ENCODE measurements at places on chromosomes 12 and 14.

DNA sequence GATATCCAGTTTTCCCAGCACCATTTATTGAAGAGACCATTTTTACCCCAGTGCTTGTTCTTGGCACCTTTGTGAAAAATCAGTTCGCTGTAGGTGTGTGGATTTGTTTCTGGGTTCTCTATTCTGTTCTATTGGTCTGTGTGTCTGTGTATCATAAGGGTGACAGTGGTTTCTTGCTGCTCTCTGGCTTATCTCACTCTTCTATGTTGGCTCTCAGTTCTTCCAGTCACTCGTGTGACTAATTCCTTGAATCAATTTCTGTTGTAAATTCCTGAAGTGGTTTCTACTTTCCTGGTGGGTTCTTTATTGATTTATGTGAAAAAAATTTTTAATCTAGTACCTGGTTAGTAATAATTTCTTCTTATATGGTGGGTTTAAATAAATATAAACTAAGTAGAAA, 58.3 kb downstream of the OTOGL start:
- DNase-seq = no peak

- DNase-seq = no peak
Measured at GRCh38 chr12:64180951-64181350, 41.1 kb downstream of the KICS2 start.

DNA sequence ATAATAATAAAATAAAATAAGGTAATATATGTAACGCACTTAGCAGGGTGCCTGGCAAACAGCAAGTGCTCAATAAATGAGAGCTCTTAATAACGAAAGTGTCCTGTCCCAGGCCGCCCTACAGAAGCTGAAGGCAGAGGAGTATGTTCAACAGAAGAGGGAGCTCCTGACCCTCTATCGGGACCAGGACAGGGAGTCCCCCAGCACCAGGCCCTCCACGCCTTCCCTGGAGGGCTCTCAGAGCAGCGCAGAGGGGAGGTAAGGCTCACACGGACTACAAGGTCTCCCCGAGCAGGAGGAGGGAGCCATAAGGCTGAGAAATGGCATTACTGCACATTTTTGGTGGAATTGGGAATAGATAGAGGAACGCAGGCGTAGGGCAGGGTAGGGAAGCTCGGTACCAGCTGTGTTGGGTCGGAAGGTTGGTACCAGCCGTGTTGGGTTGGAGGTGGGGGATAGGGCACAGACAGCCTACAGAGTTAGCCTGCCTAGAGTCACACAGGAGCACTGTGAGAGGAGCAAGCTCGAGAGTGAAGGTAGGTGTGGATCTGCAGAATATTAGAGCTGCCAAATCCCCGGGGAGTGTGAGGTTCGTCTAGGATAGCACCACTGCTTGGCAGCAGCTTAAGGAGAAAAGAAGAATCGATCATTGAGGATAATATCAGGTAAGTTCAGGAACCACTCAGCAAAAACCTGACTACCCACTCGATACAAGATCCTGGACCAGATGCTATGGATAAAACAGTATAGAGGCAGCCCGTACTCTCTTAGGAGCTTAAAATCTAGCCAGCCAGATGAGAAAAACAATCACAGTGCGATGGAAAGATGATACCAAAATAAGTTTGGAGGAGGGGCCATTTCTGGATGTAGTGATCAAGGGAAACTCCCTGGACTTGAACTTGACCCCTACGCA, 15.3 kb downstream of the TNFRSF1A start:
- no peak for DNase-seq

GRCh38 chr14:33556382-33557121, 394.3 kb downstream of the EGLN3 start:
- no peak for DNase-seq

- no peak for DNase-seq
Measured at GRCh38 chr12:45768194-45768593, 38.7 kb downstream of the ARID2 start.

DNA sequence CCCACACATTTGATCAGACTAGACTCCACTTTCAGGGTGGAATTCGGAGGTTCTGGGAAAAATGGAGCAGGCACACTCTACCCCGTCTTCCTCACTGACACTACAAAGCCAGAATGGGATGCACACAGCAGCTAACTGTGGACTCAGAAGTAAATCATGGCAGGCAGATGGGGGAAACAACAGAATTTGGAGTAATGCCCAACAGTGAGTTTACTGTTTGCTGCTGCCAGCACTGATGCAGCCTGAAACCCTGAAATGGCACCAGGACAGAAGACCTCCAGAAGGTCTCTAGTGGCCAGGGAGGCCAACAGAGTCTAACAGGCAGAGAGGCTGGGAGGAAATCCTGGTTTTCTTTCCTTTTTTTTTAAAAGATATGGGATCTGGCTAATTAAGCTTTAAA, 24.6 kb downstream of the KCTD10 start:
- no peak for DNase-seq

DNA sequence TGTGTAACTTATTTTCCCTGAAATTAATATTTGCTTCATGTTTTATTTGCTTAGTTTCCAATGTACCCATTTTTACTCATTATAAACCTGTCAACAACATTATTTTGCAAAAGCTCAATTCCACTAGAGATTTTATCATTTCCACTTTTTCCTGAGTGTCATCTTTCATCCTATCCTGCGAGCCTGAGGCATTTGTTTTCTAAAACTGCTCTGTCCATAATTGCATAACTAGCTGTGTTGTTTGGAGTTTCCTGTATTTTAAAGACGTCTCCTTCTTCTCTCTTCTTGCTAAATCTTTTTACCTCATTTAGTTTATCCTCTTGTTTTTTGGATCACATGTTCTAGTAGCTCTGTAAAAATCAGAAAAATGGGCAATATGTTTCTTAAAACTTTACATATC, 332.7 kb upstream of the NOVA1 start:
- DNase-seq = no peak

DNA sequence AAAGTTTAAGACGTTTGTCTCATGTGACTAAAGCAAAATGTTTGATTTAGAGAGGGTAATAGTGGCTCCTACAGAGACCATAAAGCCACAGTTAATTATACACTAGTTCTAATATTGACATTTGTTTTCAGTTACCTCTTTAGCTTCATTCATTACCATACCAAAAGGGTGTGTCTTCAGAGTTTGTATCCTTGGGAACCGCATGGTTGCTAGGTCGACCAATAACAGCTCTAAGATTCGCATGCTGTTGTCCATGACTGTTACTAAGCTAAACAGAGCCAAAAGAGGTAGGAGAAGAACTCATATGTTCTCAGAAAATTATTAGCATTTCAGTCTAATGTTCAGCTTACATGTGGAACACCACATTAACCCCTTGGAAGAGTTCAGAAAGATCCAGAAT, 36.2 kb upstream of the ETNK1 start:
- no peak for DNase-seq

DNA sequence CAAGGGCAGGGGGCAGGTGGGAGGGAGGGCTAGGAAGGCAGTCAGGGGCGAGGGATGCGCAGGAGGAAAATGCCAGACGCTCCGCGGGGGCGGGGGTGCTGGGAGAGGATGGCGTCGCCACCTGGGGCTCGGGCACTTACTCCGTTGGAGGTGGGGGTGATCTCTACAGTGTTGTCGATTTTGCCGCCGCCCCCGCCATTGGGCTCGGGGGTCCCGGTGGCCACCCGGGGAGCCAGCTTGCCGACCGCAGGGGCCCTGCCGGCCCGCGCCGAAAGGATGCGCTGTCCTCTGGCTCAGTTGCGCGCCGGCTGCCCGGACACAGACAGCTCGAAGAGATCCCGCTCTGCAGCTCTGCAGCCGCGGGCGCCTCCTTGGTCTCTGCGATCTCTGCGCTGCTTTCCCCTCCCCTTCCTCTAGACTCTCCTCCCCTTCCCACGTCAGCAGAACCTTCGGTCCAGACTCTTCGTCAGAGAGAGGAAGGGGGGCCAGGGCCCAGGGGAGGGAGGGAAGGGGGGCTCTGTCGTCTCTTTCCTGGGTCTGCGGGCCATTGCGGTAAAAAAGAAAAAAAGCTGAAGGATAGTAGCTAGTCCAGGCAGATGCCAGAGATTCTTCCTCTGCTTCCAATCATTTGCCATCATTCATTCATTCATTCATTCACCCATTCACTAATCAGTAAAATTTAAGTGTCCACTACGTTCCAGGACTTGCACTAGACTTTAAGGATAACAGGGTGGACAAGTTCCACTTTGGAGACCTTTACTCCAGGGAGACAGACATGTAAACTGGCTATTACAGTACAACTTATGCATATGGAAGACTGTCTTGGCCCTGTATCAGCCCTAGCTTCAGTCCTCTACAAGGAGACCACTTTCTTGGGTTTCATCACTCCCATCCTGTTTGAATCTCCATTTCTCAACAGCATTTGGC, at the start of gene SLC22A17:
TSS of gene SLC22A17 (minus strand) at position 382 of the 927 bp plus-strand sequence.
- DNase-seq = peak; percentile 66

DNA sequence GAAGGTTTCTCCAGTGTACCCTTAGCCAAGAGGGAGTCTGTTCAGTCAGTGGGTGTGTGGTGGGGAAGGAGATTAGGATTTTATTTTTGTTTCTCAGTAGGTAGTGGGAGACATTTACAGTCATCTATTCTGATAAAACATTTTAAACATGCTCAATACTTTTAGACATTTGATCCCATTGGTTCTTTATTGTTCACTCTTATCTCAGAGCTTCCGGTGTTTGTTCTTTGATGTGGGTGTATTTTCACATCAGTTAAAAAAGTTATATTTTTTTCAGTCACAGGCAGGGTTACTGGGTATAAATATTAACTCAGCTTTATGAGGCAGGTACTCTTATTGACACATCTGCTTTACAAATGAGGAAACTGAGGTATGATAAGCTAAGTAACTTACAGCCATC, 43.3 kb upstream of the LRRK2 start:
- DNase-seq = no peak

GRCh38 chr12:30546121-30546520, 149.5 kb downstream of the IPO8 start:
- DNase-seq = no peak

DNA sequence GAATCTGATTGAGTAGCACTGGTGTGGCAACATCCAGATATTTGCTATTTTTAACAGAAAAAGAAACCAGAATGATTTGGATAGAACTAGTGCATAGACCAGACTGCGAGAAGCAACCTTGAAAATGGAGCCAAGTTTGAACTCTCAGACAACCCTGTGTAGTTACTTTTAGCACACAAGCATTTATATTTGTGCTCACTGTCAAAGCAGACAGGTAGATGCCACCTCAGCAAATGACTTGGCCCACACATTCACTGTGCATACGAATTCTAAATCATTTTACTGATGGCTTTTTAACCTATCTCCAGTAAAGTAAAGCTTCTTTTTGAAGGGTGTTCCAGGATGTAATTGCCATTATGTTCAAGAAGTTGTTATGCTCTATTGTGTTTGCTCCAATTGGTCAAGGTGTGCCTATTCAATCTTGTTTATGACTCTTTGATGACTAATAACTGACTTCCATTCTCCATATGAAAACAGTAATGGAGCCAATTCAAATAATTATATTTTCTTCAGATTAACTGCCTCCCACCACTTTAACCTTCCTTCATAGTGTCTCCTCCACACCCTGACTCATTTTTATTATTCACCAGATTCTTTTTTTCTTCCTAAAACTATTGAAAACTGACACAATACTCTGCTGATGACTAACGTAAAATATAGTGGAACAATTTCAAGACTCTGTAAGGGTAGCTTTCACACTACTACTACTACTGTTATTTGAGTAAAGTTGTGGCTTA, 138.5 kb downstream of the CCER1 start:
- peak; percentile 8 for DNase-seq

DNA sequence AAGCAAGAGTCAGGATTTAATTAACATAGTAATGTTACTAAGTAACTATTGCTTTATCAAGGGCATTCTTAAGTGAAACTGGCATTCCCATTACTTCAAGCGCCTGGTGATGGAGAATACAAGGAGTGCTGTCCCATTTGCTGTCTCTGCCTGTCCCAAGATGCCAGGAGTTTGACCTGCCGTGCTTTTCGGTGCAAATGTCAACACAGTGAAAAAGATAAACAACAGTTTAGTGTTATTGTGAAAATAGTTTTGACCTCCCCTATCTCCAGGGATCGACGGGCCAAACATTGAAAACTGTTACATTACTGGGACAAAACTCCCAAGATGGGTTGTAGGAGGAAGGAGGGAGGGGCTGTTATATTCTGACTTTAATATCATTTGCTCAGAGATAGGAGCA, 74.8 kb downstream of the TTC9 start:
- no peak for DNase-seq

DNA sequence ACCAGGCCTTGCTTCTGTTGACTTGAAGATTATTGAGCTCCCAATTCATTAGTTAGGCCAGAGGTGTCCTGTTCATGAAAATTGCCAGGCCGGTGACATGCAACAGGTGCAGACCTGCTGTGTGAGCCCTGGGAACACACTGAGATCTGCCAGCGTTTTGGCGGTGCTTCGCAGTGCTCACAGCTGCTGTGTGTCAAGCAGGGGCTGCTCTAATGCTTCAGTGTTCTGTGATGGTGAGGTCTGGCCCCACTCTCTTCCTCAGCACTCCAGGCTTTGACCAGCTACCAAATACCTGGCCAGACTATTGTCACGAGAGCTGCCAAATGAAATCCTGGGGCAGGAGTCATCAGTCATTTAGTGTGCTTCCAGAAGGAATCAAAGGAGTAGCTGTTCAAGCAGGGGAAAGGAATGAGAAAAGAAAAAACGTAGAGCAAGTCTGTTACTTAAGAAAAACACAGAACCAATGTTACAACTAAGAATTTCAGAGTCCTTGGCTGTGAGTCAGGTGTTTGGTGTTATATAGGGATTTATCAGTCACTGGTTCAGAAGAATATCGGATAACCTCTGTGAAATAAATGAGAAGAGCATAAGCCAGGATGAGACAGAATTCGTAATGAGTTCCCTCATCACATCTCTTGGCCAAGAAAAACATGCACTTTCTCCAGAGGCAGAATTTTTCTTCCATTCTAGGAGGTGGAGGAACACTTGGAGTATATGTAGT, 150.8 kb downstream of the FBXL14 start:
- DNase-seq = no peak

GRCh38 chr12:13436182-13436581, 239.7 kb downstream of the EMP1 start:
- no peak for DNase-seq

DNA sequence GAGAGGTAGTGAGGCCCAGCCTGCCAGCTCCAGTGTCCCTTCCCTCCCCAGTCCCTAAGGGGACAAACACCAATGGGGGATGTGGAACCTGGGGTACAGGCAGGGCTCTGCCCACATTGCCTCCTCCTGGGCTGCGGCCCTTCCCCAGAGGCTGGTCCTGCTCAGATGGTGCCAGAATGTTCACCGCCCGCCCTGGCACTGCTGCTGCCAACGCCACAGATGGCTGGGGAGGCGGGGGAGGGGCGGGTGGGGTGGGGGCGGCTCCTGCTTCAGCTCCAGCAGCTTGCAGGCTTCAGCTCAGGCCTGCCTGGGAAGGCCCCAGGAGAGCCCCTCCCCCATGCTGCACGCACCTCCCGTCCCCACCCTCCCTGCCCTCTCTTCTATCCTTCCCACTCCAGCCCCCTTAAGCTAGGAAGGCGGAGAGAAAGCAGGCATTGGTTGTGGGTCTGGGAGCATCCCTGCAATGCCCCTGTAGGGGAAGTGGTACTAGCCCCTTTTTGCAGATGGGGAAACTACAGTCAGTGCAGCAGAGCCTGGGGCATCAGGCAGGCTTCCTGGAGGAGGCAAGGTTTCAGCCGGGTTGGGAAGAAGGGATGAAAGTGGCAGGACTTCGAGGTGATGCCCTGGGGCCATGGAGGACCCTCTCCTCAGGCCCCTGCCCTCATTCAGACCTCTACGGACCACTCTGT, 2.0 kb upstream of the BEGAIN start:
- no peak for DNase-seq
